Cortex of kidney (tissue), 1 donor: ENCODE measurements at places on chromosomes 6 and 20.

DNA sequence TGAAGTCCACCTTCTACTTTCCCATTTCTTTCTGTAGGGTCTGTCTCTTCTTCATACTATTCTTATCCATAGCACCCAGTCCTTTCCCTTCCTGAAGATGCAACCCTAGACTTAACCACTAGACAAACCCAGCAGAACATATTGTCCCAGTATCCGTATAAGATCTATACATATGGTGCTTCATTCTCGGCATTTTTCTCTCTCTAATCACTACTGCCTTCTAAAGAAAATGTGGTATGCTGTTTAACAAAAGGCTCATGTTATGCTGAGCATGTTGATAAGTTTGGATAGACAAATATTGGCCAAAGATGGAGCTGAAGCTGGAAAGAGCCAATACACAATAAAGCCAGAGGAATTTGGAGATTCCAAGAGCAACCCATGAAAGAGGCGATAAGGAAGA, 212.6 kb downstream of the MAFB start:
- DNase-seq = no peak

- DNase-seq = no peak
Observed at GRCh38 chr6:29917857-29918256, 24.5 kb upstream of the HLA-A start.

- no peak for DNase-seq
Observed at GRCh38 chr6:85394853-85395538, 54.9 kb upstream of the NT5E start.

- DNase-seq = no peak
Observed at GRCh38 chr20:38603286-38603685, 1.7 kb downstream of the ARHGAP40 start.

- no peak for DNase-seq
Observed at GRCh38 chr6:148235446-148235845, 107.2 kb upstream of the SASH1 start.

- no peak for DNase-seq
Observed at GRCh38 chr6:50353603-50354002, 303.9 kb upstream of the DEFB112 start.

GRCh38 chr20:35012227-35013069, 56.8 kb downstream of the MYH7B start:
- DNase-seq = no peak

- DNase-seq = no peak
Observed at GRCh38 chr6:15460110-15460727, 202.6 kb downstream of the DTNBP1 start.

- no peak for DNase-seq
Observed at GRCh38 chr20:24912397-24913075, 36.5 kb upstream of the CST7 start.

- no peak for DNase-seq
Observed at GRCh38 chr6:168706471-168707177, 265.6 kb downstream of the SMOC2 start.

- DNase-seq = no peak
Observed at GRCh38 chr6:72617721-72618120, 4.1 kb upstream of the KCNQ5 start.

DNA sequence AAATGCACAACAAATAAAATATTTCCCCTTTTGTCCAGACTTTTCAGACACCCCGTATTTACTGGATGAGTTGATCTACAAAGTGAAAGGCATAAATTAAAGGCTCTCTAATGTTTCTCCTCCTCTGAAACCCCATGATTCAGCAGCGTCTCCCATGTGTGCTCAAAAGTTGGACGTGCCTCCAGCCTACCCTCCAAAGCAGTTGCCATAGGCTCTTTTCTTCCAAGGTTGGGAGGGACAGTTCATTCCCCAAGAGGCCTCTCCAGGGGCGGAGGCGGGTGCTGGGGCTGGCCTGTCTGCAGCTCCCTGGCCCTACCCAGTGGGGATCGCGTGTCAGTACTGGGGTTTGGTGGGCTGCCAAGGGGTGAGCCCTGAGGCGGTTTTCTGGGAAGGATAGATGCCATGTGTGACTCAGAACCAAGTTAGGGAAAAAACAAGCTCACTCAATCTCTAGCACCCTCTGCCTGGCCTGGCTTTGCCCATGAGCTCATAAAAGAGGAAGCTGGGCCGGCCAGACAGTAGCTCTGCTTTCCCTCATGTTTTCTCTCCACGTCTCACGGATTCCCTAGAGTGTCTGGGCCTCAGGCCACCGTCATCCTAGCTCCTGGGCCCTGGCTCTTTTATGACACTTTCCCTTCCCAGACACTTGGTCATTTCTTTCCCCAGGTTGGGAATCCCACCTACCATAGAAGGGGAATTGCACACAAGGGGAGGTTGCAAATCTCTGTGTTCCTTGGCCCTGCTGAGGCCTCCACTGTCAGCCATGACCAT, 8.0 kb upstream of the IER3 start:
- no peak for DNase-seq

- DNase-seq = no peak
Observed at GRCh38 chr6:136016228-136017225, 165.0 kb downstream of the PDE7B start.

GRCh38 chr6:7126754-7127153, 19.0 kb downstream of the RREB1 start:
- no peak for DNase-seq

- no peak for DNase-seq
Observed at GRCh38 chr20:911882-912600, 4.1 kb downstream of the ANGPT4 start.

GRCh38 chr20:57087102-57087501, 179.3 kb downstream of the BMP7 start:
- no peak for DNase-seq

- DNase-seq = no peak
Observed at GRCh38 chr20:32470025-32470861, 112.1 kb downstream of the ASXL1 start.

GRCh38 chr6:126380072-126380583, 40.2 kb downstream of the CENPW start:
- DNase-seq = no peak

DNA sequence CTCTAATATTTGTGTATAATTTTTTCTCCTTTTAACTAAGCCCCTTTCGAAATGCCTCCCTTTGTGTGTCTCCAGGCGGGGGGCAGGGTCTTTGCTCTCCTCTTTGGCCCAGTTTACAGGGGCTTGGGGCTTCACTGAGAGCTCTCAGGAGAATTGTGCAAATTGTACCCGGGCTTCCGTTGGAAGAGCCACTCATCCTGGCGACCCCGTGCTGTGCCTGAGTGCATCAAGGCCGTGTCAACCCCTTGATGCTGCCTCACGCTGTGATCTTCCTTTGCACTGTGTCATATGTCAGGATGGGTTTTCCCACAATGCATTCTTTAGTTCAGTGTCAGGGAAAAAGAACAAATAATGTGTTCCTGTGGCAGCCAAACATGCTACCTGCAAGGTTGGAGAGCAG, 118.0 kb upstream of the POU3F2 start:
- no peak for DNase-seq

- no peak for DNase-seq
Observed at GRCh38 chr20:24499472-24499871, 30.0 kb downstream of the SYNDIG1 start.

DNA sequence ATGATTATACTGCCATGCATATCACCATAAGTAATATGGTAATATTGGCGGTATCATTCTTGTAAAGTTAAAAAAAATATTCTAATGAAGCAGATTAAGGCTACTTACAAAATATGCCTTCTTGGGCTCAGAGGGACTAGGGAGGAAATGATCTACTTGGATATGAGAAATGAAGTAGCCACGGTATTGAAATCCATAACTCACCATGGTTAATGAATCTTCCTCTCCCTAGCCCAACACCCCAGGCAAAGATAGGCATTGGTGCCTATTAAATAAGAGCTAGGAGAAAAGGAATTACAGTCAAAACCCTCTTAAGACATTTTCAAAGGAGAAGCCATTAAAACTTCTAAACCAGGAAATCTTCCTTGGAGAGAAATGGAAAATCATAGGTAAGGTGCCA, 280.5 kb downstream of the TFAP2B start:
- no peak for DNase-seq

DNA sequence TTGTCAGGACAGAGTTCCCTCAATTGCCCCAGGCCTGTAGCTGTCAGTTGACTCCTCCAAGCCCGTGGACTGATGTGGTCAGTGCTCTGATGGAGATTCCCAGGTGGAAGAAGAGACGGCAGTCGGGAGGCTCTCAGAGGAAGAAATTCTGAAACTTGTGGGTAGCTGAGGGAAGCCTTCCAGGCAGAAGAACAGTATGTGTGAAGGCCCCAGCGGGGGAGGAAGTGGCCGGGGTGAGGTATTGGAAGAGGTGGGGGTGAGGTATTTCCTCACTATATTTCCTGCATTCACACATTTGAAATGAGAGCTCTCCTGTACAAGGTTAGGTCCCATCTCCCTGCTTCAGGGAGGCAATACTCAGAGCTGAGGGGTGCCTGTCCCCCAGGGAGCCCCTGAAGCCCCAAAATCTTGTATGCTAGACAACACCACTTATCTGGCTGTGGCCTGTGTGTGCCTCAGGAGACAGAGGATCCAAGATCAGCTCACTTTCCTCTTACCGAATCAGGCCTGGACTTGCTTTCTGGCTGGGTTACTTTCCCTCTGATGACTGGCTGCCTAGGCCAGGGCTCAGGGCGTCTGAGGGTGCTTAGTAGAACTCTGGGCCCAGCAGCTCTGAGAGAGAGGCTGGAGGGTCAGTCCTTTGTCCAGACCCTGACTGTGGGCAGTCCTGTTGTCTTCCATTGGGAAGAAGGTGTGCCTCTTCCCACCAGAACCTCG, 49.3 kb upstream of the MYL9 start:
- no peak for DNase-seq

DNA sequence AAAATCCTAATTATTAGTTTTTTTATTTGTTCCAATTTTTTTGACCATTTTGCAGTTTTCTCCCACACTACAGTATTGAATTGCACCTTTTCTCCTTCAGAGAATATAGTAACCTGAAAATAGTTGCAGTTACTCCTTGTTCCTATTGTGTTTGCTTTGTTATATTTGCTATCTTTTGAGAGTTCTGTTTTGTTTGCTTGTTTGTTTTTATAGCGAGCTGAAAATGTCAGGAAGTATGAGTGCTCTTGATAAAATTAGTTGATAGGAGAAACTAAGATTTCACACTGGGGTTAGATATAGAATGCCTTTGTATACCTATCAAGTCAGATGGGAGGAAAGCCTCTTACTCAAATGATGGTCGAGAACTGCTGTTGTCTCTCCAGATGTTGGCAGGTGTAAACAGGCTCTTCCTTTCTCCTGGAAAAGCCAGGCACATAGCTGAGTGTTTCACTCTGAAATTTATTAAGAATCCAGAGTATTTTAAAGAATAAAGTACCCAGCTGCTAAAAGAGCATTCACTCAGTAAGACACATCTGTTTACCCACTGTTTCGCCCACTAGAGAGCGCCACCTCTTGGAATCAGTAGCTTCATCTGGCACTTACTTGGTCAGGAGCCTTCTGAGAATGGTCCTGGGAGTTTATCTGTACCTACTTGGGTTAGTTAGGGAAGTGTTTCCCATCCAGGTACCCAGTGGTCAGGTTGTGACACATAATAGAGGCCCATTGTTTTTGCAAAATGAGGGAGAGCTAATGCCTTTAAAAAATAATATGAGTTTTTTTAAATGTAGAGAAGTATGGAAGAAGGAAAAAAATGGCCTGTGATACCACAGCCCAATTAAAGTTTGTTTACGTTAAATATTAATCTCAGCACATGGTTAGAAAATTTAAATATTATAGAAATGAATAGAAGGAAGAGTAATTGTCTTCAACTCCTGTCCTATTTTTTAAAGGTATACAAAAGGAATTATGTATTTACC, 11.2 kb downstream of the NT5DC1 start:
- DNase-seq = no peak

DNA sequence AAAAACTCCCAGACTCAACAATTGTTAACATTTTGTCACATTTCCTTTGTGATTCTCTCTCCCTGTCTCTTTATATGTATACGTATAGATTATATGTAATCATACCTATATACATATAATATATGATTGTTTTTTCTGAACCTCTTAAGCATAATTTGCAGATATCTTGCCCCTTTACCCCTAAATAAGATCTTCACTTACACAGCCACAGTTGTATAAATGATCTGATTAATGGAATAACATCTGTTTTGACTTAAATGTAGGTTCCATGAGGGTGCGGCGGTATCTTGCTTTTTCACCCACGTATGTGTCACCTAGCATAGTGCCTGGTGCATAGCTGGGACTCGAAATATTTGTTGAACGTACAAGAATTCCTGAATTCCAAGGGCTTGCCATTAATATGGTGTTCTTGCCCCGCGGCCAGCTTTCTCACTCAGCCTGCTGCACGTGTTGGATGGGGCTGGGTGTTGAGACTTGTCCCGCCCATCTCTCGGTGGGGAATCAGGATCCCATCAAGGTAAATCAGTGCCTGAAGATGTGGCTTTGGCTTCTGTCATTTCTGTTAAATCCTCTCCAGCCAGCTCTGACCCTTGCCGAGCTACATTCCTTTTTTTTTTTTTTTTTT, 10.4 kb upstream of the MANBAL start:
- no peak for DNase-seq

DNA sequence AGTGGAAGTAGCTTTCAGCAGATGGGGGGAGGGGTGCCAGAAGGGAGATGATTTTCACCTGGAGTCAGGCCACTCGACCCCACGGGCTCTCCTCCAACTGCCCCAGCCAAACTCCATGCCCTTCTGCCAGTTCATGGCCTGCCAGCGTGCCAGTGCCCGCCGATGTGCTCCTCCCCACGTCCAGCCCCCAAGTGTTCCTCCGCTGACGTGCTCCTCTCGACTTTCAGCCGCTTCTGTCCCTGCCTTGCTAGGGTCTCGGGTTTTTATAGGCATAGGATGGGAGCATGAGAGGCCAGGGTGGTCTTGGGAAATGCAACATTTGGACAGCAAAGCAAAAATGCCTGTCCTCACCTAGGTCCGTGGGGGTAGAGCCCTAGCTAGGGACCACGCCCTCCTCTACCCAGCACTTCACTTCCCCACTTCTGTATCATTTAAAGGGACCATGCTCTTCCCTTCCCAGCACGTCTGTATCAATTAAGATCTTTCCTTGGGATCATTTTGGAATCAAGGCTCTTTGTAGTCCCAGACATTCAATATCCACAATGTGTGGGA, 54.4 kb downstream of the PRND start:
- no peak for DNase-seq

DNA sequence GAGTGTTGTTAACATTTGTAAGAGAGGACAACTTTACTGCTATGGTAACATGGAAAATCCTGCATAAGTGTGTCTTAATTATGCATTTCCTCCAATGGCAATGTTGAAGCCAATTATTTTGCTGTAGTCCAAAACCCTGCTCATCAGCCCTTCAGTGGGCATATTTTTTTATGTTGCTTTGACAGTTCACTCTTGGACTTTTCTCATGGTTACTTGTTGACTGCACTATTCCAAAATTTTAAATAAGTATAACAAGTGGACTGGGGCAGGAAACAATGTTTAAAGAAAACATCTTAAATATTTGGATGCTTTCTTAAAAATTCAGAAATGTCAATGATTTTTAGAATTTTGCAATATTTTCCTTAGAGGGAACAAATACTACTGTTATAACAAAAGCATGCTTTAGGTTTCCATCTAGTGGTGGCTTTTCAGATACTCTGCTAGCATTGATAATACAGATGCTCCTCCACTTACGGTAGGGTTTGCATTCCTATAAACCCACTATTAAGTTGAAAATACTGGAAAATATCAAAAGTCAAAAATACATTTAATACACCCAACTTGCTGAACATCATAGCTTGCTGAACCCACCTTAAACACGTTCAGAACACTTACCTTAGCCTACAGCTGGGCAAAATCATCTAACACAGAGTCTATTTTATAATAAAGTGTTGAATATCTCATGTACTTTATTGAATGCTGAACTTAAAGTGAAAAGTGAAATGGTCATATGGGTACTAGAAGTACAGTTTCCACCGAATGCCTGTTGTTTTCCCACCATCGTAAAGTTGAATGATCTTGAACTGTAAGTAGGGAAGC, 86.4 kb downstream of the ADGRG6 start:
- DNase-seq = no peak
